Esophagus squamous epithelium (tissue), 5 donors: ENCODE measurements at places on chromosomes 11 and 22. TPM values are rescaled to one million over a fixed set of nuclear protein-coding genes. Genes with fewer than 3 reads are reported as not detected.

DNA sequence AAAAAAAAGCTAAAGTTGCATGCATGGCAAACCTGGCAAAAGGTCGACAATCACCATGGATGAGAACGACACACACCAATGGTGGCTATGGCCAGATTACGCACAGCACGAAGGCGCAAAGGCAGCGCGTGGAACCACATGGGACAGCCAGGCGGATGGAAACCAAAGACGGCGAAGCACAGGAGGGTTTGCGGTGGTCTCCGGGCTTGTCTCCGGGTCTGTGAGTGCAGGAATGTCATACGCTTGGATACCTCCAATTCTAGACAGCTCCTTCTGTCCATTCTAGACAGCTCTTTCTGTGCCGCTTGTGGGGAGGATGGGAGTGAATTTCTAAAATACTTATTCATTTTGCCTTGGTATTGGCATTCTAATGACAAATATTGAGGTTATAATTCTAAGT lies 685.4 kb downstream of the BRD1 start:
- no peaks in the 10 kb centered on the region for H3K4me1 ChIP-seq
- no peak for DNase-seq
- no peak overlapping the region for H3K27ac ChIP-seq
- H3K27me3 ChIP-seq = no peaks in the 10 kb centered on the region
- no peaks in the 10 kb centered on the region for H3K36me3 ChIP-seq

DNA sequence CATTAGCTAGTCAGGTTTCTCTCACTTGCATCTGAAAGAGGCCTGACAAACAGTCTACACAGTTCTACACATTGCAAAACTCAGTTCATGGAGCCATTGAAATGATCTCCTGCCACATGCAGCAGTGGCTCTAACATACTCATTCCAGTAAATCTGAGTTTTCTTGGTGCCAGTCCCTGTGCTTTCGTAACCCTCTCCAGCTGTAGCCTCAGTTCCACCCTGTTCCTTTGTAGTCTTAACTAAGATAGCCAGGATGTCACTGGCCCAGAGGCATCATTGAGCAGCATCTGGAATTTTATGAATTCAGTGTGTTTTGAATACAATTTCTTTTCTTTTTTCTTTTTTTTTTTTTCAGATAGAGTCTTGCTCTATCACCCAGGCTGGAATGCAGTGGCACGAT lies 37.4 kb upstream of the ZBED5 start:
- H3K36me3 ChIP-seq = no peaks in the 10 kb centered on the region
- H3K4me1 ChIP-seq = peaks cover 37% of the 10 kb centered on the region
- no peak overlapping the region for H3K4me3 ChIP-seq
- no peak for DNase-seq
- H3K27me3 ChIP-seq = no peaks in the 10 kb centered on the region

APOA1 gene
- not detected for total RNA-seq

DNA sequence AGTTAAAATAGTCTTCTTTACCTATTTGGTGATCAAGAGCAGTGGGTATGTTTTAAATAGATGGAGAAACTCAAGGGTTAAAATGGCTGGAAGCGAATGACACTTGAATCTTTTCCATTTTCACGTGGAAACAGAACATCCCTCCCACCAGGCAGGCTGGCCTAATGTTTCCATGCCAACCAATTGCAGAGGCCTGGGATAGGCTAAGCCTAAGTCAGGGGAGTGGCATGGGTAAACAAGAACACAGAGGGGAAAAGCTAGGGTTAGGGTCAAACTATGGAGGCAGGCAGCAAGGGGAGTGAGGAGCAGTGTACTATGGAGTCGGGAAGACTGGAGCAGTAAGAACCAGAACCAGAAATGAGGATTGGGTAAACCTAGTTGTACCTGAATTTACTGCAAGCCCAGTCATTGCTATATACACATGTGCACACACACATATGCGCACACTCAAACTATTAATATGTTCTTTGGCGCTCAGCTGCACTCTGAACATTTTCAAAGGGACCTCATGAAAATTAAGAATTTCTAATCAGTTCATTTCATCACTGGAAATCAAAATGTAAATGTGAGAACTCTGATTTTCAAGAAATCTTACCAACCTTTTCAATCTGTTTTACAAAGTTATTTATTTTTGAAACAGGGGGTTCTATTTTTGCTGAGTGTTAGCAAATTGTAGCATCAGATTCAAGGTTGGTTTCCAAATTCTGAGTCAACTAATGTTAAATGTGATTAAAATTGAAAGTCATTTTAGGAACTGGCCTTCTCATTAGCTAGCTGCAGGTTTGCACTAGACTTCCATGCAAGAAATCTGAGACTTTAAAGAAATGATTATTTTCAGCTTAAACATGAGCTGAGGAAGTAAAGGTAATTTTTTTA lies 327.0 kb upstream of the CCDC90B start:
- no peak overlapping the region for H3K27ac ChIP-seq
- no peak for DNase-seq
- no peaks in the 10 kb centered on the region for H3K36me3 ChIP-seq
- H3K4me3 ChIP-seq = no peak overlapping the region
- H3K27me3 ChIP-seq = no peaks in the 10 kb centered on the region
- no peaks in the 10 kb centered on the region for H3K4me1 ChIP-seq

GRCh38 chr22:48051796-48052620 lies 1289.6 kb downstream of the TBC1D22A start:
- no peaks in the 10 kb centered on the region for H3K27me3 ChIP-seq
- no peaks in the 10 kb centered on the region for H3K4me1 ChIP-seq

DNA sequence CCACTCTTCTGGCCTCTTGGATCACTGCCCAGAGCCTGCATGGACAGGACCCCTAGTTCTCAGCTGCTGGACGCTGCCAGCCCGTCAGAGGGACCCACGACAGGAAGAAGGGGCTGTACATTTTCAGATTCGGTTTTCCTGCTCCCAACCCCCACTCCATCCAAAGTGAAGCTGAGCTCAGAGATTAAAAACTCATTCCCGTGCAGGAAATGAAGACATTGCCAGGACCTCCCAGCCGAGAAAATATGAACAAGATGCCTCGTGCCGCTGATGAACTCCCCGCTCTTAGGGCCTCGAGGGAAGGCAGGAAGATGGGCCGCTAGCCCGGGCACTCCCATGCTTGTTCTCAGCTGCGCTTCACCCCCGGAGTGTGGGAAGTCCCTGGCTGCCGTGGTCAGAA lies 36.1 kb downstream of the RPUSD4 start:
- H3K4me3 ChIP-seq = no peak overlapping the region
- H3K27ac ChIP-seq = no peak overlapping the region
- no peaks in the 10 kb centered on the region for H3K36me3 ChIP-seq
- no peaks in the 10 kb centered on the region for H3K4me1 ChIP-seq
